ENCODE measurements at places on chromosomes 11 and 22.

DNA sequence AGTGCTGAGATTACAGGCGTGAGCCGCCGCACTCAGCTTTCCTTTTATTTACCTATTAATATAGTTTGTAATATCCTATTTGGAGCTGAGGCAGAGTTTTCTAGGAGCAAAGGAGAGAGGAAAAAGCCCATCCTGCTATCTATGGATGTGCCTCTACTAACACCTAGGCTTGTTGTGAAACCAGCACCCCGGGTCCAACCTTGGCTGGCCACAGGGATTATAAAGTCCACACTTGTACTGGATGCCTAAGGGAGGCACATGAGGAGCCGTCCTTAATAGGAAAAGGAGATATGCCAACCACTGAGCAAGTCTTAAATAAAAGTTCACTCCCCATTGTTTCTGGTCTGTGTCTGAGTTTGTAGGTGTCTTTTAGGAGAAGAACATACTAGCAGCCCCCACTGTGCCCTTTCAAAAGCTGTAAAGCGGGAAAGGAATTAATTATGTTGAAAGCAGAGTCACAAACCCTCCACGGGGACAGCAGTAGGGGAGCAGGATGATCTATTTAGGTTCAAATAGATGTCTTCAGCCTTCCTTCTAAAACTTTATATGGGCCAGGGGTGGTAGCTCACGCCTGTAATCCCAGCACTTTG lies 29.3 kb downstream of the RRP7A start:
- no peak for DNase-seq

DNA sequence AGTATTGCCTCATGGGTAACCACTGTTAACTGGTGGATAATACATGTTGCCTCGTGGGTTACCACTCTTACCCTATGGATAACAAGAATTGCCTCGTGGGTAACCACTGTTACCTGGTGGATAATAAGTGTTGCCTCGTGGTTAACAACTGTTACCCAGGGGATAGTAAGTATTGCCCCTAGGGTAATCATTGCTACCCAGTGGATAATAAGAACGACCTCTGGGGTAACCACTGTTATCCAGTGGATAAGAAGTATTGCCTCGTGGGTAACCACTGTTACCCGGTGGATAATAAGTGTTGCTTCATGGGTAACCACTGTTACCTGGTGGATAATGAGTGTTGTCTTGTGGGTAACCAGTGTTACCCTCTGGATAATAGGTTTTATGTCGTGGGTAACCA lies 28.1 kb upstream of the NXPE4 start:
- no peak for DNase-seq

- no peak for DNase-seq
Measured at GRCh38 chr11:6824136-6824823, 21.2 kb upstream of the OR10A5 start.

- DNase-seq: no peak
Measured at GRCh38 chr11:118194835-118195627, 18.6 kb upstream of the SCN2B start.

GRCh38 chr22:32904044-32904443 lies 102.5 kb downstream of the TIMP3 start:
- no peak for DNase-seq

DNA sequence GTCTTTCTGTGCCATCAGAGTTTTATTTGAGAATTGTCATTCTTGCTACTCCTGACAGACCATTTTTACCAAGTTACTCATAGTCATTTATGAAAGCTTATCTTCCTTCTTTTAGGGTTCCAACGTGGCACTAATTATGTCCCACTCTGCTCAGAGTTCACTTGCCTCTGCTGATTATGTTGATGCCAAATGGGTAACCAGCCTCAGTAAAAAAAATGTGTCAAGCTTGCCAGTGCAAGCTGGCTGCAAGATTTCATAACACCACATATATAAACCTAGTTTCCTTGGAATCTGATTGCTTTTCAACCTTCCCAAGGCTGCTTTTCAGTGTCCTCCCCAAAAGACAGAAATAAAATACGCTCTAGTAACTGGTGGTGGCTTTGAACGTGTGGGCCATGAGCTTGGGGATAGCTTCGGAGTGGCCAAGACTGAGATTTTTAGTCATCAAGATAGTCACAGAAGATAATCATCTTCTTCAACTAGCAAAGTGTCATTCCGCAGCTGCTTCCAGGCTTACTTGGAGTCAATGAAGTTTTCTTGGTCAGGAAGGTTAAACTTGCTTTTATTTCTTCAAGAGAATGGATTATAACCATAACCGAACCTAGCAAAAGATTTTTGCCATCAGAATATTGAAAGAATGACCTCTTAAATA lies 29.5 kb upstream of the APOA1 start:
- DNase-seq: no peak

- no peak for DNase-seq
Measured at GRCh38 chr11:75565221-75565814, 3.3 kb downstream of the SERPINH1 start.

DNA sequence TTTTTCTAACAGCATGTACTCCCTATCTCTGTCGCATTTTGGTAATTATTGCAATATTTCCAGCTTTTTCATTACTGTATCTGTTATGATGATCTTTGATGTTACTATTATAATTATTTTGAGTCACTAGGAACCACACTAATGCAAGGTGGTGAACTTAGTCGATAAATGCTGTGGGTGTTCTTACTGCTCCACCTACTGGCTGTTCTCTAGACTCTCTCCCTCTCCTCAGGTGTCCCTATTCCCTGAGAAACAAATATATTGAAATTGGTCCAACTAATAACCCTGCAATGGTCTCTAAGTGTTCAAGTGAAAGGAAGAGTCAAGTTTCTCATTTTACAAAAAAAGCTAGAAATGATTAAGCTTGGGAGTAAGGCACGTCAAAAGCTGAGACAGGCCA lies 10.5 kb downstream of the ARL14EP start:
- no peak for DNase-seq

Data from activated CD8-positive, alpha-beta memory T cell treated with anti-CD3 and anti-CD28 coated beads for 4 hours (primary cell).